AG04449 (cell line): ENCODE measurements at places on chromosomes 2 and 18.
A peak's percentile ranks its signal among the peaks of the same experiment; 100 is the strongest.

- DNase-seq = no peak
Measured at GRCh38 chr18:69483574-69483973, 82.9 kb downstream of the DOK6 start.

DNA sequence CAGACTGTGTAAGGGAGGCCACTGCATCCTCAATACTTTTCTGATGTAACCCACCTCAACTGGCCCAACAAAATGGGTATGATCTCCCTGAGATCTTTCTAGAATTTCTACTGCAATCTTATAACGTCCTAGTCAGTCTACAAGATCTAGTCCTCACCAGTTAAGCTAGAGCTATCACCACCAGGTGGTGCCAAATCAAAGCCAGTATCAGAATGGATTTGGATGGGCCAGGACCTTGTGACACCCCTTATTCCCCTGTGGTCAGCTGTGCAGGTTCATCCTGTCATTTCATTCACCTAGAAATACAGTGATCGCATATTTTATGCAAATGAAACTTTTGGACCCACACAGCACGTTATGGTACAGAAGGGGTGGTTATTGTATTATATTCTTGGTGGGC lies 90.3 kb downstream of the OLA1 start:
- no peak for DNase-seq

- no peak for DNase-seq
Measured at GRCh38 chr2:20378891-20379519, 28.4 kb upstream of the PUM2 start.

DNA sequence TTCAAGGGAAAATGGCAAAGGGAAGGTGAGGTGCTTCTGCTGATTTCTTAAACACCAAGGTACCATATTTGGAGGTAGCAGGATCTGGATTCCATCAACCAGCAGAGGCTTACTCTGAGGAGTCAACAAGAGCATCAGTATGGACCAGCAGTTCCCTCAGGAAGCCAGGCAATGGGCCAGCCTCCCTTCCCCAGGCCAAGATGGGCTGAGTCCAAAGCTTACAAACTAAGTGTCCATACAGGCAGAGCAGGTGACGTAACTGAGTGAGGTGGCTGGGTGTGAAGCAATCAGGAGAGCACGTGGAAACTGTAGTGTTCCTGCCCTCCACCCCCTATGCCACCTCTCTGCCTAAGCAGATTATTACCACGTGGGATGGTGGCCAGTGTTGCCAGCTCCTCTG lies 134.2 kb upstream of the HNRNPA3 start:
- no peak for DNase-seq

GRCh38 chr2:162564140-162564539 lies 220.2 kb downstream of the GCA start:
- DNase-seq = no peak

GRCh38 chr18:26941584-26941983 lies 76.1 kb upstream of the AQP4 start:
- no peak for DNase-seq

- no peak for DNase-seq
Measured at GRCh38 chr2:111121028-111121827, 514 bp downstream of the BCL2L11 start.

GRCh38 chr2:127623388-127624319 lies 22.3 kb upstream of the GPR17 start:
- DNase-seq = no peak

GRCh38 chr18:75879196-75879595 lies 451.7 kb upstream of the SMIM21 start:
- DNase-seq = no peak

GRCh38 chr2:69624611-69625010 lies 18.9 kb downstream of the AAK1 start:
- DNase-seq = no peak

- peak; percentile 82 for DNase-seq
Measured at GRCh38 chr2:29463181-29463900, 348.1 kb downstream of the CLIP4 start.

DNA sequence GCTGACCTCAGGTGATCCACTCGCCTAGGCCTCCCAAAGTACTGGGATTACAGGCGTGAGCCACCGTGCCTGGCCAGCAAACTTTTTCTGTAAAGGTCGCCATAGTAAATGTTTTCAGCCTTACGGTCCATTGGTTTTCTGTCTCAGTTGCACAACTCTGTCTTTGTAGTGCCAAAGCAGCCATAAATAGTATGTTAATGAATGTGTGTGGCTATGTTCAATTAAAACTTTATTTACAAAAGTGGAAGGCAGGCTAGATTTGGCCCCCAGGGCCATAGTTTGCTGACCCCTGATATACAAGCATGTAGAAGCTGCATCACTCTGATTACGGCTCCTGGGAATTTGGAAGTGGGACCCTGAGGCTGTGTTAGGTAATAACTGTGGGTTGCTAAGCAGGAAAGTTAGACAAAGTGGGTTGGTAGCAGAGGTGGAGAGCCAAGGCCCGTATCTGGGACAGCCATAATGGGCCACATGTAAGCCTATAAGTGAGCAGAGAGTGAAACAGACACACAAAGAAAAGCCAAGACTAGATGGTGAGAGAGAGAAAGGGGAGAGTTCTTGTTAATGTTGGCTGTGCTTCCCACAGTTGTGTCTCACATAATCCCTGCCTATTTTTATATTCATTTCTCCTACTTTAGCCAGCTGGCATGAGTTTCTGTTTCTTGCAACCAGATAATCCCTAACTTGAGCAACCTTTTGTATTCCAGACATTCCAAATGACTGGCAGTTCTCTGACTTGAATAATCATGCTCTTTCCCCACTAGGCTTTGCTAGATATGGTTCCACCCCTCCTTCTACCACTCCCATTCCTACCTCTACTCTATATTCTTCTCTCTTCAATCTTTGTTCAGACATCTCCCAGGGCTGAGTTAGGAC lies 223.3 kb upstream of the STON1 start:
- peak; percentile 28 for DNase-seq
